ENCODE measurements at places on chromosomes 7 and 10.

GRCh38 chr10:16231734-16232435, 204.9 kb upstream of the PTER start:
- DNase-seq: no peak

GRCh38 chr10:86221442-86222335, 144.9 kb downstream of the GRID1 start:
- DNase-seq: no peak

GRCh38 chr7:129436335-129436923, 2.2 kb downstream of the STRIP2 start:
- no peak for DNase-seq

DNA sequence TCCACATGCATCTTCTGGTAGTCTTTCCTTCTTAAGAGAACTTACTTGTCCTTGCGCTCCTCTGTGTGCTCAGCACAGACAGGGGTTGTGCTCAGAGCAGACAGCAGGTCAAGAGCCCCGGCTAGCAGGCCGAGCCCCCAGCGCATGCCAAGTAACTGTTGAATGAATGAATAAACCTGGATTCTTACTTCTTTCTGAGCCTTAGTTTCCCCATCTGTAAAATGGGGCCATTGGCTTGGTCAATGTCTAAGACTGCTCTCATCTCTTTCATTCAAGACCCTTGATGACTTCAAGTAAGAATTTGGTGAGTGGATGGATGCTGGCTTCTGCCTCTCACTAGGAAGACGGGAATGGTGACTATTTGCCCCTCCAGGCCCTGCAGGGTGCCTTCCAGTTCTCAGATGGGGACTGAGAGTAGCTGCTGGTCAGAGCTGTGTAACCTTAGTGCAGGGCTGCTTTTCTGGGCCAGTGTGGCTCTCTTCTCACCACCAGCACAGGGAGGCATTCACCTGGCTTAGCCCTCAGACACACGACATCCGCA, 78.1 kb downstream of the CDH23 start:
- DNase-seq: no peak

DNA sequence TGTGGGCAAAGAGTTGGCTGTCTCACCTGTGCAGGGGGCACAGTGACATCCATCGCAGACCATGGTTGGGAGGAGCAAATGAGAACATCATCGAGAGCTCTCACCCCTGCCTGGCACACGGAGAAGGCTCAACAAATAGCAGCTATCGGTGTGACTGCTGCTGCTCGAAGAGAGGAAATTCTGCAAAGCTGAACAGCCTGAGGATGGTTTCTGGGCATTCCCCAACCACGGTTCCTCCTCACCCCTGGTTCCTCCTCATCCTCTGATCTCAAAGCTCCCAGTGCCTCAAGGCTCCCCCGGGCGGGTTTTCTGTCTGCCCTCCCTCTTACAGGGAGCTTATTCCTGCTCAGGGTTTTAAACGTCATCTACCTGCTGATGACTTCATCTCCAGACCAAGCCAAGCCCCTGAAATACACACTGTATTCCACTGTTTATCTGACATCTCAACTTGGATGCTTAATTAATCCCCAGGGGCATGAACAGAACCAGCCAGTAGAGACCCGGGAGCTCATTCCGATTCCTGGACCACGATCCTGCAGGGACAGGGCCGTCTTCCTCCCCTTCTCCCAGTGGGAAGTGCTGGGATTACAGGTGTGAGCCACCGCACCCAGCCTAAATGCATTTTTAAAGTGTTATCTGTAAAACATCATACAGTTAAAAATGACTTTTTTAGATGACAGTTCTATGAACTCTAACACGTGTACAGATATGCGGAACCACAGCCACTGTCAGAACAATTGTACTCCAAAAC, 19.5 kb upstream of the NOM1 start:
- no peak for DNase-seq

GRCh38 chr7:157635669-157636068, 298.9 kb downstream of the DNAJB6 start:
- DNase-seq: no peak
